ENCODE measurements at places on chromosomes 5 and 9.

DNA sequence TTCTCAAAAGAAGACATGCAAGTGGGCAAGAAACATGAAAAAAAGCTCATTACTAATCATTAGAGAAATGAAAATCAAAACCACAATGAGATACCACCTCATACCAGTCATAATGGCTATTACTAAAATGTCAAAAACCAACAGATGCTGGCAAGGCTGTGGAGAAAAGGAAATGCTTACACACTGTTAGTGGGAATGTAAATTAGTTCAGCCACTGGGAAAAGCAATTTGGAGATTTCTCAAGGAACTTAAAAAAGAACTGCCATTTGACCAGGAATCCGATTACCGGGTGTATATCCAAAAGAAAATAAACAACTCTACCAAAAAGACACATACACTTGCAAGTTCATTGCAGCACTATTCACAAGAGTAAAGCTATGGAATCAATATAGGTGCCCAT is 595.4 kb upstream of the RIOK2 start:
- DNase-seq = no peak

DNA sequence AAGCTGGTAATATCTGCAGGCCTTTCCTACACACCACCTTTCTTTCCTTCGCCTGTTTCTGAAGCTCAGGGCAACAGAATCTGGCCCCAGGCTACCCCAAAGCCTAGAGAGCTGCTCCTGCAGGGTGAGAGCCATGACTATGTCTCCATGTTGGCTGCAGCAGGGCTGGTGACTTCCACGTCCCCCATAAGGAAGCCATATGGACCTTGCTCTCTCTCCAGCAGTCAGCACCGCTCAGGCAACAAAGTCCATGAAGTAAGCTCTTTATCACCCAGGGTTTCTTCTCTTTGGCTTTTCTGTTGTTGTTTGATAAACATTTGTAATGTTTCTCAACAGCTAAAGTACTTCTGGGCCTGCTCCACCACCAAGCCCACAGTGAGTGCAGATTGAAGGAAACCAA is 125.2 kb downstream of the SLIT3 start:
- no peak for DNase-seq

DNA sequence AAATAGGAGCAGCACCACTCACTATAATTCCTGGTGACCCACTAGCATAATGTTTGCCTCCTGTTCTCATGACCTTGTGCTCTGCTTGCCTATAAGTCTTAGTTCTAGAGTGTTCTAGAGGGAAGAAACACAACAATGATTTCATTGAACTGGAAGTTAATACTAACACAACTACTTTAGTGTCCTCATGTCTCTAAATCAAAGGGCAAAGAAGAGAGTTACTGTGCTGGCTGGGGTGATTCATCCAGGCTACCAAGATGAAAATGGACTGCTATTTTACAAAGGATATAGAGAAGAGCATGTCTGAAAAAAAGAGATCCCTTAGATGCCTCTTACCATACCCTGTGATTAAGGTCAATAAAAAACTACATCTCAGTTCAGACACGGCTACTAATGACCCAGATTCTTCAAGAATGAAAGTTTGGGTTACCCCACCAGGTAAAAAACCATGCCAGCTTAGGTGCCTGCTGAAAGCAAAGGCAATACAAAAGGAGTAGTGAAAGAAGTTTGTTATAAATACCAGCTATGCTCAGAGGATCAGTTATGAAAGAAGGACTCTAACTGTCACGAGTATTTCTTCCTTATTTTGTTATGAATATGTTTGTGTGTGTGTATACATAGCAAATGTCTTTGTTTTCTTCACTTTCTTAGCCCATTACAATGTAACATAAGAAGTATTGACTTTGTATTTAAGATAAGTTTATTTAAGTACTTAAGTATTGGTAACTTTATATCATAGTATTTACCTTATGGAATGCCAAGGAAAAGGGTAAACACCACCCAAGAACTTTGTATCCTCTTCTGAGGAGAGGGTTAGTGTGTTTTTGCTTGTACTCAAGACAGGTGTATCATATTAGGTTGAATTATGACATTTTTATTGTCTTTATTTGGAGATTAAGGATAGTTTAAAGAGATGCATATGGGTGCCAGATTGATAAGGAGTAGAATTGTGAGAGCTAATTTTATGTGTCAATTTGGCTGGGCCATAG is 314.1 kb upstream of the PTGER4 start:
- DNase-seq = no peak

DNA sequence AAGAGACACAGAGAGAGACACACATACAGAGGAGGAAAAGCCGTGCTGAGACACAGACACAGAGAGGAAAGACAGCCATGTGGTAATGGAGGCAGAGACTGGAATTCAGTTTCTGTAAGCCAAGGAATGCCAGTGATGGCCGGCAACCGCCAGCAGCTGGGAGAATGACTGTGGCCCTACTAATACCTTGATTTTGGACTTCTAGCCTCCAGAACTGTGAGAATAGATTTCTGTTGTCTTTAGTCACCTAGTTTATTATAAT is 90.2 kb downstream of the TARS1 start:
- DNase-seq = no peak

GRCh38 chr9:15744196-15744595 is 191.4 kb downstream of the CCDC171 start:
- no peak for DNase-seq

GRCh38 chr5:132962429-132963021 is 909 bp downstream of the AFF4 start:
- DNase-seq = peak; percentile 82

- peak; percentile 9 for DNase-seq
Measured at GRCh38 chr9:70587201-70587600, 172.7 kb upstream of the KLF9 start.

DNA sequence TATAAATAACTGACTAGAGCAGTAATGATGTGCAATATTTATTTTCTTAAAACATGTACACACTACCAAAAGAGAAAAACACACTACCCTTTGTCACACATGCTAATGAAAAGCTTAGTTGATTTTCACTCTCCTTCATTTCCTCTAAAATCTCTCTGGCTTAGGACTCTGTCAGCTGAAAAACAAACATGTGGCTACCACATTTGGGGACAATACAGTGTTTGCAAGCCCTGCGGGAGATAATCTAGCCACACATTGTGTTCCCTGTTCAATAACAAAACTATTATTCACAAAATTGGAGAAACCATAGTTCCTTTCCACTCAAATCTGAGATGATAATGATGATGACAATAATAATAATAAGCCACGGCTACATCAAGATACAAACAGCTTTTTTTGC is 3.5 kb upstream of the LOX start:
- no peak for DNase-seq

DNA sequence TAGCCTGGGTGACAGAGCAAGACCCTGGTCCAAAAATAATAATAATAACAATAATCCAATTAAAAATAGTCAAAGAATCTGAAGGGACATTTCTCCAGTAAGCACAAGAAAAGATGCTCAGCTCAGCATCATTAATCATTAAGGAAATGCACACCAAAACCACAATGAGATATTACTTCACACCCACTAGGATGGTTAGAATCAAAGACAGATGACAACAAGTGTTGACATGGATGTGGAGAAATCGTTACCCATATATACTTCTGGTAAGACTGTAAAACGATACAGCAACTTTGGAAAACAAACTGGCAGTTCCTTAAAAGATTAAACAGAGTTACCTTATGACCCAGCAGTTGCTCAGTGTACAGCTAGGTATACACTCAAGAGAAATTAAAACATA is 5.3 kb upstream of the FANCG start:
- DNase-seq = no peak

Data from brain (organoid and tissue), 16 donors.